Heart left ventricle (tissue), 16 donors: ENCODE measurements at places on chromosomes 2 and 18. TPM values are rescaled to one million over a fixed set of nuclear protein-coding genes. Genes with fewer than 3 reads are reported as not detected.

The WDR35 gene
- polyA plus RNA-seq, result 4.8 TPM

DNA sequence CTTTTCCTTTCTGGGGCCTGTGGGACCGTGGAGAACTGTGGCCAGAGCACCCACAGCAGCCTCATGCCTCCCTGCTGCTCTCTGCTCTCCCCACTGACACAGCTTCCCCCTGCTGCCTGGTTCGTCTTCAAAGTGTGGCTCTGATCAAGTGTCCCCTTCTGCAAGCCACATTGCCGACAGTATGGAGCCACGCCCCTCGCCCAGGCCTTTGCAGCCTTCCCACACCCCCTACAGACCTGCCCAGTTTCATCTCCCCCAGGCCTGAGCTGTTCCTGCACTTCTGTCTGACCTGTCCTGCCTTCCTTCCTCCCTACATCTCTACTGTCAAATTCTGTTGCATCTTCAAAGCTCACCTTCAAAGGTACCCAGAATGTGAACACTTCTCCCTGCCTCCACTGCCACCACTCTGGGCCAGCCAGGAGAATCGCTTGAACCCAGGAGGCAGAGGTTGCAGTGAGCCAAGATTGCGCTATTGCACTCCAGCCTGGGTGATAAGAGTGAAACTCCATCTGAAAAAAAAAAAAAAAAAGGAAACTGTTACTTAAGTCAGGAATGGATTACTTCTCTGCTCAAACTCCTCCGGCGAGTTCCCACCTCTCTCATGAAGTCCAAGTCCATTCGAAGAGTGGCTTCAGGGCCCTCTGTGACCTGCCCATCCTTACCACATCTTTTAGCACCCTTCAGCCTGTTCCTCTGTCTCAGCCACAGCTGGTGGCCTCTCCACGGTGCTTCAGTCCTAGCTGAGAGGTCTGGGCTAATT is 29.0 kb upstream of the CATIP start:
- H3K27me3 ChIP-seq, result no peaks in the 10 kb centered on the region
- no peak overlapping the region for H3K27ac ChIP-seq
- no peak for DNase-seq
- H3K4me1 ChIP-seq, result peaks cover 5% of the 10 kb centered on the region
- no peaks in the 10 kb centered on the region for H3K36me3 ChIP-seq

DNA sequence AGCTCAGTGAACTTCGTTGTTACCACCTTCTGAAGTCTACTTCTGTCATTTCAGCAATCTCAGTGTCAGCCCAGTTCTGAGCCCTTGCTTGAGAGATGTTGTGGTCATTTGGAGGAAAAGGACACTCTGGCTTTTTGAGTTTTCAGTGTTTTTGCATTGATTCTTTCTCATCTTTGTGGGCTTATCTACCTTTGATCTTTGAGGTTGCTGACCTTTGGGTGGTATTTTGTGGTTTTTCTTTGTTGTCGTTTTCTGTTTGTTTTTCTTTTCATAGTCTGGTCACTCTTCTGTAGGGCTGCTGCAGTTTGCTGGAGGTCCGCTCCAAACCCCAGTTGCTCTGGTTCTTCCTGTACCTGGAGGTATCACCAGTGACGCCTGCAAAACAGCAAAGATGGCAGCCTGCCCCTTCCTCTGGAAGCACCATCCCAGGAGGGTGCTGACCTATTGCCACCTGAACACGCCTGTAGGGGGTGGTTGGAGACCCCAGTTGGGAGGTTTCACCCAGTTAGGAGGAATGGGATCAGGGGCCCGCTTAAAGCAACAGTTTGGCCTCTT is 74.7 kb downstream of the EPC2 start:
- peaks cover 30% of the 10 kb centered on the region for H3K4me1 ChIP-seq
- no peak for DNase-seq
- H3K36me3 ChIP-seq, result no peaks in the 10 kb centered on the region
- no peaks in the 10 kb centered on the region for H3K27me3 ChIP-seq
- no peak overlapping the region for H3K27ac ChIP-seq

DNA sequence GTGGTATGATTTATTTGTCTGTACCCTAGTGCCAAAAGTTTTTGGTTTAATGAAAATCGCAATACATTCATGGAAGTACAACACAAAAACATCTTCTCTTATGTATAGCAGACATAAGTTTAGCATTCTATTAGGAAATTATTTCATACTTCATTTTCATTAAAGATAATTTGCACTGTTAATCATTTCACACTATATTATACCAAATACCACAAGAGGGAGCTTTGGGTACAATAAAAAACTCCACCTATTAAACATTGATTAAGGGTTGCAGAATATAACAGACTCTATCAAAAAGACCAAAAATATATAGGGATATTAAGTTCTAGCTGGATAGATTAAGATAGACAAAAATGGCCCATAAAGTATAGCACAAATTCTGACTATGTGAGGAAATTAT is 79.0 kb downstream of the SLC66A3 start:
- no peaks in the 10 kb centered on the region for H3K4me1 ChIP-seq
- H3K27ac ChIP-seq, result no peak overlapping the region
- DNase-seq, result no peak
- no peak overlapping the region for H3K4me3 ChIP-seq
- H3K27me3 ChIP-seq, result no peaks in the 10 kb centered on the region

The MYCN gene
- 0.27 TPM for polyA plus RNA-seq

DNA sequence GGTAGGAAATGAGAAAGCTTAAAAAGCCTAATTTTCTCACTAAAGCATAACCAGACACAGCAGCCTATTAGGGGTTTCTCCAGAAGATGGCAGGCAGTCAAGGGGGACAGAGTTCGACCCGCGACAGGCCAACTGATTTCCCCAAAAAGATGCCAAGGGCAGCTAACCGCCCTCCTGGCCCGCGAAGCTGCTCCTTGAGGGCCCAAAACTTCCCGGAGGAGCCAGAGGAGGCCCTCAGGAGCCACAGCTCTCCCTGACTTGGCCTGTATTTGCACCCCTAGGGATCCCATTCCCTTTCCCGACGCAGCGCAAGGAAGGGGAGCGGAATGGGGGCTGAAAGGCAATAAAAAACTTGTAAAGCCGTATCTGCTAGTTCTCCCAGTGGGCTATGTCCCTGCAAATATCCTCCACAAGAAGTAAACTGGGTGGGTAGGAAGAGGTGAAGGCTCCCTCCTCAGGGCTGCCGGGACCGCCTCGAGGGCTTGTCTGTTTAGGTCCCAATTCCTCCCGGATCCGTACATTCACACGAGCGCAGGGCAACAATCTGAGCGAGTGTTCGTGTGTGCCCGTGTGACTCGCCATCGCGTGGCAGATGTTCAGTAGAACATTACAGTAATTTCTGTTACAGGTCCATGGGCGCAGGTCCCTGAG is 756 bp upstream of the NAGK start:
- peak overlapping the region; percentile 85 for H3K4me3 ChIP-seq
- H3K36me3 ChIP-seq, result no peaks in the 10 kb centered on the region
- peak overlapping the region; percentile 98 for H3K27ac ChIP-seq
- H3K27me3 ChIP-seq, result no peaks in the 10 kb centered on the region
- H3K4me1 ChIP-seq, result peaks cover 22% of the 10 kb centered on the region

GRCh38 chr2:12855508-12855907 is 138.8 kb downstream of the TRIB2 start:
- H3K36me3 ChIP-seq, result no peaks in the 10 kb centered on the region
- DNase-seq, result no peak
- H3K27ac ChIP-seq, result no peak overlapping the region
- no peaks in the 10 kb centered on the region for H3K4me1 ChIP-seq

DNA sequence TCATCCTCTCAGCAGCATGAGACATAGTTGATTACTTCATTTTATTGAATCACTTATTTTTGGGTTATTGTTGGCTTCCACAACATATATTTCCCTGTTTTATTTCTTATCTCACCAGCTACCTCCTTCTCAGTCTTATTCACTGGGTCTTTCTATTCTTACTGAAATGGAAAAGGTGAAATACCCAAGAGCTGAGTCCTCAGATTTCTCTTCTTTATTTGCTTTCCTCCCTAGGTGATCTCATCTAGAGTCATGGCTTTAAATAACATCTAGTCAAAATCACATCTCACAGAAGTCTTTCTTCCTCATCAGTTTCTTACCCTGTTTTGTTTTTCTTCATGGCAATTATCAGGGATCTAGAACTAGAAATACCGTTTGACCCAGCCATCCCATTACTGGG is 105.0 kb upstream of the RBBP8 start:
- H3K27ac ChIP-seq, result no peak overlapping the region
- no peaks in the 10 kb centered on the region for H3K27me3 ChIP-seq
- no peaks in the 10 kb centered on the region for H3K4me1 ChIP-seq
- no peak for DNase-seq
- H3K4me3 ChIP-seq, result no peak overlapping the region

GRCh38 chr18:34643989-34644388 is 66.1 kb upstream of the DTNA start:
- no peak overlapping the region for H3K27ac ChIP-seq
- H3K27me3 ChIP-seq, result no peaks in the 10 kb centered on the region
- no peak overlapping the region for H3K4me3 ChIP-seq
- peaks cover 15% of the 10 kb centered on the region for H3K4me1 ChIP-seq

GRCh38 chr2:158184001-158184400 is 82.3 kb downstream of the UPP2 start:
- no peak overlapping the region for H3K27ac ChIP-seq
- DNase-seq, result no peak
- no peaks in the 10 kb centered on the region for H3K36me3 ChIP-seq
- no peak overlapping the region for H3K4me3 ChIP-seq
- H3K27me3 ChIP-seq, result no peaks in the 10 kb centered on the region

The SERPINB5 gene
- not detected for polyA plus RNA-seq

DNA sequence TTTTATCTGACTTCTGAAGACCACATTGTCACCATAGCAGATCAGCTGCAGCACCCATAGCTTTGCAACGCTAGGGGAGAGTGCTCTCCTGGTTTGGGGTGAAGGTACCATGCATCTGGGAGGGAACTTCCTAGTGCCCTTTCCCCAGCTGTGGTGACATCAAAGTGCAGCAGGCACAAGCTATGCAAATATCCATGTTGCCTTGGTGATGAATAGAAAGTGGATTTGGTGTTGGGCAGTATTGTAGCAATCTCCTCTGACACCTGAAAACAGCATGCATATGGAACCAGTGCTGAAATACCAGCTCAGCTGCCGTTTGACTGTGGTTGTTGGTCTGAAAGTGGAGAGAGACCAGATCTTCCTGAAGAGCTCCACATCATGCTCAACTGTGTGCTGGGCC is 37.1 kb downstream of the BCL2L11 start:
- H3K27ac ChIP-seq, result no peak overlapping the region
- peaks cover 7% of the 10 kb centered on the region for H3K4me1 ChIP-seq
- no peak for DNase-seq

The ABCB6 gene
- 30.4 TPM for polyA plus RNA-seq

- peaks cover 32% of the 10 kb centered on the region for H3K36me3 ChIP-seq
- H3K27me3 ChIP-seq, result no peaks in the 10 kb centered on the region
- H3K27ac ChIP-seq, result no peak overlapping the region
- no peaks in the 10 kb centered on the region for H3K4me1 ChIP-seq
- H3K4me3 ChIP-seq, result no peak overlapping the region
Observed at GRCh38 chr2:15385184-15385583, 175.9 kb downstream of the NBAS start.

The AMER3 gene
- not detected for polyA plus RNA-seq

The IL36G gene
- not detected for polyA plus RNA-seq

- H3K4me1 ChIP-seq, result no peaks in the 10 kb centered on the region
- H3K36me3 ChIP-seq, result peaks cover 4% of the 10 kb centered on the region
- H3K27me3 ChIP-seq, result no peaks in the 10 kb centered on the region
- no peak overlapping the region for H3K4me3 ChIP-seq
- no peak for DNase-seq
- H3K27ac ChIP-seq, result no peak overlapping the region
Observed at GRCh38 chr2:3390041-3390440, 10.5 kb downstream of the TRAPPC12 start.

DNA sequence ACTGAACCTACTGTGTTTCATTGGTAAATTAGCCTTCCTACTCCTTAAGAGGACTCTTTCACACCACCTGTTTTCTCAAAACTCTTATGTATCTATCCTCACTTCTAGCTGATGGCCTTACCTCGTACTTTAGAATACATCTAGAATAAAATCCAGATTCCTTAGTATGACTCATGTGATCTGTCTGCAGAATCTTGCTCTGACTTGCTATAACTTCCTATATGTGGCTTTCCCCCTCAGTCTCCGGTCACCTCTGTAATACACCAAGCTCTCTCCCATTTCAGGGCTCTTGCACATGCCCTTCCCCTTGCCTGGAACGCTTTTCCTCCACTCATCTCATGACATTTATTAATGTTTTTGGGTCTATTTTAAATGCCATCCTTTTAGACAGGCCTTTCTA is 95.6 kb upstream of the LHCGR start:
- no peaks in the 10 kb centered on the region for H3K27me3 ChIP-seq
- no peak overlapping the region for H3K27ac ChIP-seq
- no peak for DNase-seq
- H3K4me3 ChIP-seq, result no peak overlapping the region
- no peaks in the 10 kb centered on the region for H3K4me1 ChIP-seq

GRCh38 chr2:120452945-120453634 is 107.2 kb downstream of the INHBB start:
- H3K27ac ChIP-seq, result no peak overlapping the region
- H3K4me1 ChIP-seq, result no peaks in the 10 kb centered on the region
- H3K36me3 ChIP-seq, result no peaks in the 10 kb centered on the region
- no peaks in the 10 kb centered on the region for H3K27me3 ChIP-seq

The GBX2 gene
- polyA plus RNA-seq, result 0.15 TPM

DNA sequence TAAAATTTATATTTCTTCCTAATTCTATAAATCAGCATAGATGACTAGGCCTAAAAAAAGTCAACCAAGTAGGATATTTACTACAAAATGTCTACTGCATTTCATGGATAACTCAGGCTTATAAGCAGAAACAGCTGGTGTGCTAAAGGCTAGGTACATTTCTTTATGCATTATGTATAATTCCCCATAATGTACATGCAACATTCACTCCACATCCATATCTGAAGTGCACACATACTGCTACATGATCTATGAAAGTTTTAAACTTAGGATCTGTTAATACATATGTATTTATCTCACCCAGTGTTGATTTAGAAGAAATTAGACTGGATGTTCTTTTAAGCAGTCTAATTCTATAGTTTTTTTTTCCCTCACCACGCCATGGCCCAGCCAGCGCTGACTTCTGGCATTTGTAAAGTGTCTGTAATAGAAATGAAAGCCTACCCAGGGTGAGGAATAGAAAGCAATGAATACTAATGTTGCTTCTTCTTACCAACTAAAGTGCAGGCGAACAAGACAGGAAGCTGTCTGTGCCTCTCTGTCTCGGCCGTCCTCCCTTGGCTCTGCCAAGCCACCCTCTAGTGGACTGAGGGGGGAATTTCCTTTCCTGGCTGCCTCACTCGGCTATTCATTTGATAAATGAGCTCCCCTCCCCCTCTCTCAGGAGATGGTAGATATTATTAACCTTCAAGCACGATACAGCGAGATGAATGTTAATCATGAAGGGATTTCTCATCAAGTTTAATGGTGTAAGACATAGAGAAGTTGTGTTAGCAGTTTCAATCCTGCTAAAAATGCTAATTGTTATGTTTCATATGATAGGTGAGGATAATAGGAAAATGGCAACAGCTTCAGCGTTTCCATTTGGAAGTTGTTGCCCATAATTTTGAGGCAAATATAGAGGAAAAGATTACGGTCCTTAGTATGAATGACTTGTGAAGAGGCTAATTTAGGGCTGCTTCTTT is 384.5 kb downstream of the MTX2 start:
- no peaks in the 10 kb centered on the region for H3K4me1 ChIP-seq
- H3K27me3 ChIP-seq, result no peaks in the 10 kb centered on the region
- no peak overlapping the region for H3K4me3 ChIP-seq
- DNase-seq, result peak; percentile 49
- no peaks in the 10 kb centered on the region for H3K36me3 ChIP-seq

The KCNK3 gene
- 1.9 TPM for polyA plus RNA-seq

GRCh38 chr2:192195548-192196418 is 1.1 kb upstream of the TMEFF2 start:
- H3K4me1 ChIP-seq, result peaks cover 26% of the 10 kb centered on the region
- H3K27ac ChIP-seq, result no peak overlapping the region
- no peak for DNase-seq
- H3K4me3 ChIP-seq, result peak overlapping the region; percentile 48
